ENCODE measurements at places on chromosomes 7 and 10.

DNA sequence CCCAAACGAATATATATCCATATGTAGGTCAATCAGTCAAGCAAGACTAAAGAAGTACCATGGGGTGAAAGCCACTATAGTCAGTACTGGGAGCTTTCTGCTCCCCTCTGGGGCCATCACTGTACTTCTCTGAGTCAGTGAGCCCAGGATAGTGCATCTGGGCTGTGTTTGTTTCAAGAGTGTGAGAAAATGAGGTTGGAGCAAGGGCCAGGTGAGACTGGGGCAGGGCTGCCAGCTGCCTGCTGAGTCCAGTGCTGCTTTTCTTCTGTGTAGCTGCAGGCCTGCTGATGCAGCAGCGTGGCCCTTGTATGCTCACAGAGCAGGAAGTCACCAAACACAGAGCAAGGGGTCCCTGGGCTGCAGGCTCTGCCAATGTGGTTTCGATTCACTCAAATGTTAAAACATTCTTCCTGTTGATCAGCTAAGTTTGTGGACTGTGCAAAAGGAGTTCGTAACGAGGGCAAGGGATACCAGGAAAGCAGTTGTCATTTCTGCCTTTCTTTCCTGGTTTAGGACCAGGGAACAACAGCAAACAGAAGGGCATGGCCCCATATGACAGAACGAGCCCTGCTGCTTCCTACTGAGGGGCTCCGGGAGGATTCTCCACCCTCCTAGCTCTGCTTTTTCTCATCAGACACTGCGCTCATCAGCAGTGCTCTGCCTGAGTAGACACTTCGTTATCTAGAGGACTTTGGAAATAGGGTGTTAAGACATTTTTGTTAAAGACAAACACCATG, 65.4 kb upstream of the TNS3 start:
- DNase-seq: no peak

DNA sequence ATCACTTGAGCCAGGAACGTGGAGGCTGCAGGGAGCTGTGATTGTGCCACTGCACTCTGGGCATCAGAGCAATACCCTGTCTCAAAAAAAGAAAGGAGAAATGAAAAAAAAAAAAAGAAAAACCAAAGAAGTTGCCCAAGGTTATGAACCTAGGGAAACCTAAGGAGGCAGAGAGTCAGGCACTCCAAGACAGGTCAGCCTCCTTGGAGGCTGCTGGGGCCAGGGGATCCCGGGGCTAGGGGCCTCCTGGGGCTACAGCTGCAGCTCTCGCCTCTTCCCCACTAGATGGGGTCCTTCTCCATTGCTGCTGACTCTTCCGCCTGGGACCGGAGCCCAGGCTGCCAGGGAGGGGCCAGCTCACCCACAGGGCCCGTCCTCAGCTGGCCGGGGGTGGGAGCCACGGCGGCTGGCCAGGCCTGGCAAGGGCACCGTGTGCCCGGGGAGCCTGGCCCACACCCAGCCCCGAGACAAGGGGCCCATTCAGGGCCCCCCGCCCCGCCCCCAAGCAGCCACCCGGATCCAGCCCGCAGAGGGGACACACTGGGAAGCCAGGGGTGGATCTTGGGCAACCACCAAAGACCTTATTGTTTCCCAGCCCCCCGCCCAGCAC, 1.7 kb upstream of the SPACDR start:
- DNase-seq: no peak

DNA sequence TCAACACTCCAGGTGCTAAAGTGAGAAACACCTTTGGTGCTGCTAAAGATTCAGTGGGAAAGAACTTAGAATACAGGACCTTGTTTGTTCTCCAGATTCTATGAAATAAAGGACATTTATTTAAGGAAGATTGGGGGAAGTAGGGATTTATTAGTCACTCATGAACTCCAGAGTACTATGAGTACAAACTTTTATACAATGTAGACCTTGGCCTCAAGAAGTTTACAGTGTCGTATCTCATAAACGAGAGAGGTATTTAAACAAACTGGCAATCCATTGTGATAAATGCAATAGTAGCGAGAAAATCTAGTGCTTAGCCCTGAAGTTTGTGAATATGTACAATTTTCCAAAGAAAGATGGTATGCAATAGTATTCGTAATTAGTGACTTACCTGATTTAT, 59.1 kb downstream of the TES start:
- no peak for DNase-seq

GRCh38 chr7:100093498-100093897, 4.7 kb downstream of the COPS6 start:
- no peak for DNase-seq

DNA sequence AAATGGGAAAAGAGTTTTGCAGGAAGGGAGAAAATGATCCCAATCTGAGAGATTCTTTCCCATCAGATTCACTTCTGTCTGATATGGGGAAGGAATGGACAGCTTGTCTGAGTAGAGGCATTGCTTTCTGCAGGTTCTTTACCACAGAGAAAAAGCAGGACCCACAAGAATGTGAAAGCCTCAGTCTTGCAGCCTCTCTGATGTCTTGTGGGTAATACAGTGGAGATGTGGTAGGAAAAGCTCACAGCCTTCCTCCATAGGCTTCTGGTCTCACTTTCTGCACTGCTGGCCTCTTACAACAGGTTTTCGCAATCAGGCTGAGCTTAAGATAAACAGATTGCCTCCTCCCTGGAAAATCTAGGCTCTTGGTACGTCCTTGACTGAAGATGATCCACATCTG, 551 bp downstream of the IFIT1 start:
- no peak for DNase-seq

DNA sequence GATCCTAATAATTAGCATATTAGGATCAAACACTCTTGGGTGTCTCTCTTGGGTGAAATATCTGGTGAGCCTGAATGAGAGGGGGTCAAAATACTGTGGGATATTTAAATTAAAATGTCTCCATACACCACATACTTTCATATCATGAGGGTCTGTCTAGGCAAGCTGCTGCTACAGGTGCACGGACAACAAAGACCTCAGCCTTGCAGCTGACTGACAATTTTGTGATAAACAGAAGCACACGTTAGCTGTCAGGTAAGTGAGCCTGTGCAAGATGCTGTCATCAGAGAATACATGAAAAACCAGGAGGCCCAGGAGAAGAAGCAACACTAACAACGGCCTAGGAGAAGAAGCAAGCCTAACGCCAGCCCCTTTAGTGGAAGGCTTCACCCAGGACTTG, 247.5 kb downstream of the ADARB2 start:
- no peak for DNase-seq

Measured in esophagus squamous epithelium (tissue), 5 donors.